Stimulated activated CD8-positive, alpha-beta memory T cell treated with anti-CD3 and anti-CD28 coated beads, Interleukin-4, amount 100 ng/mL, for 4 hours (primary cell): ENCODE measurements at places on chromosomes 7 and 10.

DNA sequence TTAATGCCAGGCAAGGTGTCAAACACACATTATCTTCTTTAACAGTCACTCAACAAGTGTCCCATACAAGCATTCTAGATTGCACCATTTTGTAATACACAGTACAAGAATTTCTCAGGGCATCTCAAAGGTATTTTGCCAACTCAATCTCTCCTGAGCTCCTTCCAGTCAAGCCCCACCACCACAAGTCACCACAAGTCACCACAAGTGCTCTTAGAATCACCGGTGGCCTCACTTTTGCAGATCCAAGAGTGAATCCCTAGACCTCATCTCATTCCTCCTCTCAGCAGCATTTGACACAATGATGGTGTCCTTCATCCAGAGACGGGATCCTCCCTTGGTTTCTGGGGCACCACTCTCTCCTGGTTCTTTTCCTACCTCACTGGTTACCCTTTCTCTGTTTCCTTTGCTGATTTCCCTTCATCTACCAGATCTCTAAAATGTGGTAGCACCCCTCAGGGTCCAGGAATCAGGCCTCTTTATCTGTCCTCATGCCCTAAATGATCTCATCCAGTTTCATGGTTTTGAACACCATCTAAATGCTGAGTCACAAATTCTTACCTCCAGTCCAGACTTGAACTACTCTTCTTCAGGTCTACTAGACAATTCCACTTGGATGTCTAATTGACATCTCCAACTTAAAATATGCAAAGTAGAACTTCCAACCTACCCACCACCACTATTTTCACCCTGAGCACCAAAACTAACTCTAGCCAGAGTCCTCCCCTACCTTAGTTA lies 26.9 kb downstream of the VPS41 start:
- no peak for DNase-seq

DNA sequence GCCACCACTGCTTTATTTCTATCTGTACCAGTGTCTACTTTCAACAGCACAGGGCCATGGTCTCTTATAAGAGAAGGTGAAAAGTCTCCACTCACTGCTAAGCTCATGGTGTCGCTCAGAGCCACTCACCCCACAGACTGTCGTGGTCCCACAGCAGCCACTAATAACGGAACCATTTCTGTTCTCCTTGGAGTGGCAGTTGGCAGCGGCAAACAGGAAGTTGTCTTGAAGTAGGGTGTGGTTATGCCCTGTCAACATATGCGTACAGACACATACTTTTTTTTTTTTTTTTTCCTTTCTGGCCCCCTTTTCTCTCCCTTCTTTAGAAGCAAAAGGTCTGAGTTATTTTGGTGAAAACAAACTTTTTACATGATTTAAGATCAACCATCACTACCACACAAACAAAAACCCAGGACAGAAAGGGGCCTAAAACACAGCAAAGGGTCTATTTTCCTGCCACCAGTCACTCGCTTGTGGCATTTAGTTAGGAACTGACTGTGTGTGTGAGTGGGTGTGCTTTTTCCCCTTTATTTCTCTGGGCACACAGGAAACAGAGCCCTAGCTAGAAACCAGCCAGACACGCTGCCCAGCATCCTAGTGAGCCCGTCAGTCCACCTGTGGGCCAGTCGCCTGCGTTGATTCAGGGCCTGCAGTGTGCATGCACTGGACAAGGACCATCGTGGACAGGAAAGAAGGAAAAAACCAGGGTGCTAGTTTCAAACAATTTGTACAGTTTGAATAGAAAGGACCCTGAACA lies 96.7 kb upstream of the EFCAB10 start:
- no peak for DNase-seq

- DNase-seq, result no peak
Observed at GRCh38 chr7:131234719-131235488, 92.8 kb upstream of the MKLN1 start.

GRCh38 chr7:43072530-43072929 lies 39.9 kb upstream of the HECW1 start:
- DNase-seq, result no peak

DNA sequence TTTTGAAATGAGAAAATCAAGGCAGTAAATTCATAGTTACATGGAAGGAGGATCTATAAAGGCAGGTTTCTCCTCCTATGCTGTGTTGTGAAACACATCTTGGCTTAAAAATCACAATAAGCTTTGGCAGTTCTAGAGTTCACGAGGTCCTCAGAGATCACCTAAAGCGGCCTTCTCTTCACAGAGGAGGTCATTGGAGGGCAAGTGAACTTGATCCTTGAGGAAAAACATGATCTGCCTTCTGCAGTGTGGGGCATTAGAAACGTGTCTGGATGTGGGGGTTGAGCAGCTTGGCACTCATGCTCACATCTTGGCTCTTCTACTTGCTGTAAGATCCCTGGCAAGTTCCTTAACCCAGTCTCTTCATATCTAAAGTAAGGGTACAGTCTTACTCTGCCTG lies 96.1 kb upstream of the BMPER start:
- no peak for DNase-seq

- DNase-seq, result no peak
Observed at GRCh38 chr10:13311177-13311575, 11.3 kb upstream of the PHYH start.

- no peak for DNase-seq
Observed at GRCh38 chr10:19488592-19489280, 327.5 kb upstream of the PLXDC2 start.

DNA sequence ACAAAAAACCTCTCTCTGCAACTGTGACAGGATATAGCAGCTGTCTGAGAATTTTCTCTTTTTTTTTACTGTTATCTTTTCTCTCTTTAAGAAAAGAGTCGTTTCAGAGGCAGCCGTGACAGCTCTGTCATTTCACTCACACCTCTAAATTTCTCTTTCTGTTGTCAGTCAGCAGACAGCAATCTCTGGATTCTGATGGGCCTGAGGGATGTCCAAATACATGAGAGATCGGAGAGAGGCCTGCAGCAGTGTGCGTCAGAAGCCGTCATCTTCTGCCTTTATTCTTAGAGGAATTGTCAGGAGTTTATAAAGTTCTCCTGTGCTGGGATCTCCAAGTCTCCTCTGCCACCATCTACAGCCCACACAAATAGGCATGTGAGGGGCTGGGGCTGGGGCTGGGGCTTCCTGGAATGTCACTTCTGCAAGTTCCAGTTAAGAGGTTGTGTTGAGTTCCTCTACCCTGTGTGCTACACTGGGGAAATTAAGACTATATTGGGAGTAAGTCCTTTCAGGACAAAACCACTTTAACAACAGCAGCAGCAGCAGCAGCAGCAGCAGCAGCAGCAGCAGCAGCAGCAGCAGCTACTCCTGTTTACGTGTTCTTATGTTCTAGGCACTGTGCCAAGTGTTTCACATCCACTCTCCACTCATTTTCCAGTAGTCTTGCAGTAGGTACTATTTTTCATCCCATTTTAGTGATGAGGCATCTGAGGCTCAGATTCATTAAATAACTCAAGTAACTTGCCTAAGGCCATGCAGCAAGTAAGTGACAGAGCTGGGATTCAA lies 541.3 kb downstream of the LRMDA start:
- no peak for DNase-seq

DNA sequence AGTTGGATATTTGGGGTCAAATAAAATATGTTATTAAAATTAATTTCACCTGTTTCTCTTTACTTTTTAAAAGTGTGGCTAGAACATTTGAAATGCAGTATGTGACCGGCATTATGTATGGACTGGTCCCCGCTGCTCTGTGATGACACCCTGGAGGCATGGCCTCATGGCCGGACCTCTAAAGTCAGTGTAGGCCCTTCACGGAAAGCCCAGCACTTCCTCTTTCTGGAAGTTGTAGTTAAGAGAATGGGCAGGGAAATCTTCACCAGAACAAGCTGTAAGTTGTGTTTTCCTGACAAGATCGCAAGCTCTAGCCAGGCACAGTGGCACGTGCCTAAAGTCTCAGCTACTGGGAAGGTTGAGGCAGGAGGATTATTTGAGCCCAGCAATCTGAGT lies 38.3 kb upstream of the SRGN start:
- no peak for DNase-seq

- DNase-seq, result no peak
Observed at GRCh38 chr10:8544057-8544380, 489.5 kb downstream of the GATA3 start.

GRCh38 chr7:23020742-23021401 lies 6.9 kb upstream of the HYCC1 start:
- no peak for DNase-seq
